ENCODE measurements at places on chromosomes 1 and 21.

DNA sequence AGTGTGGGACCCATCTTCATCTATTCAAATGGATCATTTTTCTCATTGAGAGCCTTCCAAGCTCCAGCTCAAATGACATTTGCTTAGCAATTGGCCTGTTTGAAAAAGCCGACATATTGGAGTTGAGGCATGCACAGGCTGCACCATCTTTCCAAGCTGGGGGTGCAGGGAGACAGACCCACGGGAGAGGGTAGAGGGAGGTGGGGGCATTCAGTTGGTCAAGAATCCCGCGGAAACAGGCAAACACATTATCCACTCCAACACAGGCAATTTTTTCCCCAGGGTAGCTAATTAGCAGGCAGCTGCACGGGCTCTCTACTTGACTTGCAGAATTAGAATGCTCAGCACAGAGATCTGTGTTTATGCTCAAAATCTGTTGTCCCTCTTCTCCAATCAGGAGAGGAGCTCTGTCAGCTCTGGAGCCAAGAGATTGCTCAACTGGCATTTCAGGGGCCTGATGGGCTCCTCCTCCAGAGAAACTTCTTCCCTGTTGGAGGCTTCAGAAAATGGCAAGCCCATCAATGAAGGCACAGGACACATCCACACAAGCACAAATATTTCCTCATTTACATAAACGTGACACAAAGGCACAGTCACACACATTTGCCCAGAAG lies 267.8 kb downstream of the FOXD2 start:
- no peak for DNase-seq

DNA sequence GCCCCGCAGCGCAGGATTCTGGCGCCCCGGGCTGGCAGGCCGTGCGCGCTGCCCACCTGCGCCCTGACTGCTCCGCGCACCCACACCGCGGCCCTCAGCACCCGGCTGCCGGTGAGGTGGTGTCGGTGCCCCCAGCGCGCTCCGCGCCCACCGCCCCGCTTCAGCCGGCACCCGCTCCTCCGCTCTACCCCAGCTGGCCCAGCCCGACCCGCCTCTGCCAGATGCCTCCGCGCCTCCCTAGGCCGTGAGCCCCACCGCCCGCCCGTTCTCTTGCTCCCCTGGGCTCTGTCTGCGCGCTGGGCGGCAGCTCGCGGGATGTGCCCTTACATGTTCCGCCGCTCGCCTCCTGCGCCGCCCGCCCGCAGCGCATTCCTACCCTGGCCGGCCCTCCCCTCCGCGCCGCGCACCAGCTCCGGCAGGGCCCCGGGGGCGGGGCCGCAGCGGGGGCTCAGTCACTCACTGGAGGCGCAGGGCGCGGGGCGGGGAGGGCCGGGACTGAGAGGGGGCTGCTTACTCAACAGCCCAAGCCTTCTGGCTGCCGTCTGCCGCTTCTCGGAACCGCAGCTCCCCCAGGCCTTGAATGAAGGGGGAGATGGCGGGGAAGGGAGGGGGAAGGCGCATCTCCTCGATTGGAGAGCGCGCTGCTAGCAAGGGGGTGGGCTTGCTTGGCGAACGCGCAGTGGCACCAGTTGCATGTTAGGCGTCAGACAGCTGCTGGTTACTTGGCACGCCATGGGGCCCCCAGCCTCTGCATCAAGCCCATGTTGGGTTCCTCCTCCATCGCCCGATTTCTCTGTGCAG lies at the start of gene PHLDA3:
Gene PHLDA3 (minus strand): TSS at position 345 of the 801 bp plus-strand sequence. CDS start 402 bp downstream, outside the sequence.
- peak; percentile 94 for DNase-seq

GRCh38 chr1:218394416-218394815 lies 49.3 kb downstream of the TGFB2 start:
- no peak for DNase-seq

DNA sequence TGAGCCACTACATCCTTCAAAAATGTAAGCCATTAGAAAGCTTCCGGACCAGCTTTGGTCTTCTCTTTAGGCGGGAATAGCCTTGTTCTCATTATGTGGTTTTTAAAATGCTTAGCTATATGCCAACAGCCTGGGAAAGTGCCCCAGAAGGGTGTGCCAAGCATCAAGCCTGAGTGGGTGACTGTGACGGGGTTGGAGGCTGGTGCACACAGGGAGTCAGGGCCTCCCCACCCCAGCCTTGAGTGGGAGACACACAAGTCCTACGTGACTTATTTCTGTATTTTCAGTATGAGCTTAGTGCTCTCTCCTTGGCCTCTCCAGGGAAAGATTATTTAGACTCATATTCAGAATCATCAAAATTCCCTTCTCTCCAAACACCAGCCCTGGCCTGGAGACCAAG lies 9.8 kb downstream of the UBASH3A start:
- no peak for DNase-seq

DNA sequence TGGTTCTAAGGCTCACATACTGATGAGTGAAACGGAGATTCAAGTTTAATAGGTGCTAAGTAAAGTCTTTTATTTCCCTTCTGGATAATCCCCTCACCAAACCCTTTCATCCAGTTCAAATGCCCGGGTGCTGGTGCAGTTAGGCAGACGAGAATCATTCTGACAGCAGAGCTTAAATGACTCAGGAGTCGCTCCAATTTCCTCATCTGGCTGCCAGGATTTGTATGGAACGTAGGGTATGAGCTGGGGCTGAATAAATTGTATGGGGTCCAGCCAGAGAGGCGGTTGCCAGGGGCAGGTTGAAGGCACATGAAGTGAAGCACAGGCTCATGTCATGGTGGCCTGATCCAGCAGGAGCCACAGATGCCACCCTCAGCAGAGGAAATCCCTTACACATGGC lies 76.0 kb downstream of the PAPPA2 start:
- DNase-seq, result no peak

DNA sequence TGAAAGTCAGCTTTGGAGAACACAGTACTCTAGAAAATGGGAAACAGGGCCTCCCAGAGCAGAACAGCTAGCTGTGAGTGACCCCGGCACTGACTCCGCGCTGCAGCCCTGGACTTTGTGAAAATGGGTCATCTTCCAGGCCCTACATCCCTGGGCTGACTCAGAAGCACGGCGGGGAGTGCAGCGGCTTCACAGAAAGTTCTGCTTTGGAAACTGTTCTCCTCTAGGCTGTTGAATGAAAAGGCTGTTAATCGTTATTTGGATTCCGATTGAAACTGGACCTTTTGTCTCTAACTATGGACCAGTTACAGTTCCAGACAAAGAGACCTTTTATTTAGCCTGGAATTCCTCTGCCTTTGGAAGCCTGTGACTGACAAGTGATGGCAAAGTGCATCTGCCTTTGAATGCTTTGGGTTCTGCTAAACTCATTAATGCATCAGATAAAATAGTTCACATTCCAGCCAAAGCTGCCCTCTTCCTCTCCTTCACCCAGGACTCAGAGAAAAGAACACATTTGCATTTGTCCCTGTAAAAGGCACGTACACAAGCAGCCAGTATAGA lies 144.9 kb upstream of the HOOK1 start:
- peak; percentile 74 for DNase-seq

GRCh38 chr21:41453198-41453597 lies 27.2 kb downstream of the MX1 start:
- DNase-seq, result no peak

GRCh38 chr21:43916691-43917514 lies 51.9 kb downstream of the AGPAT3 start:
- DNase-seq, result no peak

GRCh38 chr1:43381612-43382011 lies 8.0 kb downstream of the MED8 start:
- DNase-seq, result no peak

DNA sequence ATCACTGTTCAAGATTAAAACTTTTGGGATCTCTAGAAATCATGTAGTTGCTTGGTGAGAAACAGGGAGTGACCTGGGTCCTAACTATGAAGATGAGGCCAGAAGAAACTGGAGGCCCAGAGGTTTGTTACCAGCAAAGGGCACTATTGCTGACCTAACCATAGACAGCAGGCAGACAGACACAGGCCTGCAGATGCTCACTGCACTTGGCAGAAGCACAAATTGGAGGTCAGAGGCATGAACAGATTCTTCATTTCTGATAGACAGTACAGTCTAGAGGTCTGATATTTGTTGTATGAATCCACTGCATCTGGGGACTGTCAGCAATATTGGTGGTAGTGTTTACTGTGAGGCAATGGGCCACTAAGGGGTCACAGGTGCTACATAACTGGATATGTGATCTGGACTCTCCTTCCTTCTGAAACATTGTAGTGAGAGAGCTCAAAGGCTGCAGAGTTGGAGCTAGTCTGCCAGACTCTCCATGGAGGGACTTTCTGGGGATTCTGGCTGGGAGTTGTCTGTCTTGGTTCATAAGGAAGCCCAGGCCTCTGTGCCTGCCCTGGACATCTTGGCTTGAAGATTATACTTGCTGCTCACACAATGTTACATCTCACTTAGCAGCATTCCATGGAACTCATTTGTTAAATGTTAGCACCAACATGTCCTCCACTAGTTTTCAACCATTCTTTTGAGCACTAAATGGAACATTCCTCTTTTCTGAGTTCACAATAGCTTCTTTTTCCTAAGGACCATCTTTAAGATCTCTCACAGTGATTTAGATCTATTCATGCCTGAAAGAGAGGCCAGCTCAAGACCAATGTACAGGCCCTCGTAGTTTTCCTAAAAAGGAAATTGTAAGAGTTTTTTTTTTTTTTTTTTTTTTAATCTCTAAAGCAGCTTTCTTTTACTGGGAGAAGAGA lies 26.9 kb upstream of the CCN1 start:
- DNase-seq, result no peak

DNA sequence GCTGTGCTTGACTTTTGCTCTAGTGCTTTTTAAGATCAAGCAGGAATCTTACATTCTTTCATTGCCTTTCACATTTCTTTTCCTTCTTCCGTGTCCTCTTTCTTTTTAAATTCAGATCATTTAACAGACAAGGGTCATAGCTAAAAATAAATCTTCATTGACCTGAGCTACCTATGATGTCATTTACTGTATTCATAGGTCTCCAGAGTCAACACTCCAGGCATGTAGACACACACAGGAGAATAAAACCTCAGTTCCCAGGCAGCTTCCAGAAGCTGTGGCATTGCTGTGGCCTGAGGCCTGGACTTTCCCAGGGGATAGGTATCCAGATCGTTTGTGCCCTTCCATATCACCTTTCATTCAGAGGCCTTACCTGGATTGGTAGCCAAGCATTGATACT lies 38.5 kb upstream of the ENAH start:
- DNase-seq, result no peak

- DNase-seq, result no peak
Measured at GRCh38 chr1:191963286-191963685, 195.0 kb upstream of the RGS18 start.

GRCh38 chr1:59298026-59298583 lies 1.2 kb downstream of the FGGY start:
- DNase-seq, result peak; percentile 23

- no peak for DNase-seq
Measured at GRCh38 chr1:178436899-178437298, 59.9 kb downstream of the CLEC20A start.

GRCh38 chr1:235404190-235404589 lies 37.0 kb downstream of the TBCE start:
- DNase-seq, result no peak

- no peak for DNase-seq
Measured at GRCh38 chr1:70438529-70438928, 27.5 kb downstream of the CTH start.

DNA sequence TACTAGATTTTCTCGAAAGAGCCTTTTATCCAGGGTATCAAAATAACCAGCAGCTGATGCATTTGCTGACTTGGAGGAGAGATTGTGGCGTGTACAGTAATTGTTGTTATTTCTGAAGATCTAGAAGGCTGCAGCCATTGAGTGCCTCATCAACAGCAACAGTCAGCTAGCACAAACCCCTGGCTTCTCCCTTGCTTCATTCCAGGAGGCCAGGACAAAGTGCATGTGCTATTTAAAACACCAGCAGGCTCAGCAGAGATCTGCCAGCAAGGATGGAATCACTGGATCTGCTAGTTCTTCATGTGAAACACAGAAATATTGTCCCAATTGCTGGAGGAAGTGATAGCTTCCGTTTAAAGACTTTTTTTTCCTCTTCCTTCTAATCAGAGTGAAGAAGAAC lies 2.8 kb upstream of the NGF start:
- no peak for DNase-seq

DNA sequence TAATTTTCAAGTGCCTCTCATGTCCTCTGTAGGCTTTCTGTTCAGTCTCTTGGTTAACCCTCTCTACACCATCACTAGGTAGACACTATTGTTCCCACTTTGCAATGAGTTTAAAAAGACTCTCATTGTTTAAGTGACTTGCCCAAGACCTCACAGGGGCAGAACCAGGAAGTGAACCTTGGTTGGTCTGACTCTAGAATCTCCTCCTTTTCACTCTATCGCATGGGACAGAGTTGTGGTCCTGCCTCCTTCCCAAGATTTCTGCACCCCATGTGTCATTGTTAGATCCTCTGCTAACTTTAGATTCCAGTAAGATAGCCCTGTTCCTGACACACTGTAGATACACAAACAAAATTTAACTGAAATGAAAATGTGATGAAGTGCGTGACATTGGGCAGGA lies 481.7 kb upstream of the USP24 start:
- DNase-seq, result no peak

- DNase-seq, result no peak
Measured at GRCh38 chr1:167095368-167095767, 1.5 kb downstream of the STYXL2 start.

DNA sequence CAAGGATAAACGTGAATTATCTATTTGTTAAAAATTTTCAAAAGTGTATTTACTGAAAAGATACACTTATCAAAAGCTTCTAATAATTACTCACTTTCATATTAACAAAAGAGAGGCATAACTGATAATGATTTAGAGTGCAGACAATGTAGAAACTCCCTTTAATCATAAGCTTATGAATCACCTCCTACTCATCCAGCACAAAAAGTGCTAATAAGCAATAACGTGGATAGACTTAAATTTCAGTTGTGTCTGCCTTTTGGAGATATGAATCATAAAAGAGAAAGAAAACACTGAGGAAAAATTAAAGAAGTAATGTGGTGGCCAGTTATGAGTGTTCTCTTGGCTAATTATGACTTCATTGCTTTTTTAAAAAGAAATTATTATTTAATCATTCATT lies 827.6 kb upstream of the B3GALT2 start:
- DNase-seq, result no peak

DNA sequence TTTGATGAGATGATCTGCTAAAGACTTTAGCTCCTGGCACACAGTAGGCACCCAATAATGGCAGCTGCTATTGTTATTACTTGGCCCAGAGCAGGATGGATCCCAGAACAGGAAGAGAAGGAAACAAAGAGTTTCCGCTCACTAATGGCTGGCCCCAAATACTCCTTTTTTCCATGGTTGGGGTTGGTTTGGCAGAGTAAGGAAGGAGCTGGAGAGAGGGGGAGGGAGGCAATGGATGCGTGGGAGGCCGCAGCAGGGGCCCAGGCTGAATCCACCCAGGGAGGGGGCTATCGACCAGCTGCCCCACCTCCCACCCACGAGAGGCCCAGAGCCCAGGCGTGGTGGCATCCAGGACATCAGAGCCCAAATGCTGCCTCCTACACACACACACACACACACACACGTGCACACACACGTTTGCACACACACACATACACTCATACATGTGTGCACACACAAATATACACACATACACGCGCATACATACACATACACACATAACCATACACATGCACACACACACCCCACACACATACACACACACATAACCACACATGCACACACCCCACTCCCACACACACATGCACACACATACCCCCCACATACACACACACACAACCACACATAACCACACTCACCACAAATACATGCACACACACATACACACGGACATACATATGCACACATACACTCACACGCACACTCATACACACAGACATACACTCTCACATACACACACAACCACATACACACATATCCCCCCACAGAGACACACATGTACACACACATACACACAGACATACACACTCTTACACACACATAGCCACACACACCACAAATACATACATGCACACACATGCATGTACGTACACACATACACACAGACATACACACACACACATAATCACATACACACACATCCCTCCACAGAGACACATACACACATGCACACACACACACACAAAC lies 25.2 kb downstream of the C1QB start:
- no peak for DNase-seq

Measured in psoas muscle (tissue), 8 donors.